ENCODE measurements at places on chromosomes 3 and 15.

DNA sequence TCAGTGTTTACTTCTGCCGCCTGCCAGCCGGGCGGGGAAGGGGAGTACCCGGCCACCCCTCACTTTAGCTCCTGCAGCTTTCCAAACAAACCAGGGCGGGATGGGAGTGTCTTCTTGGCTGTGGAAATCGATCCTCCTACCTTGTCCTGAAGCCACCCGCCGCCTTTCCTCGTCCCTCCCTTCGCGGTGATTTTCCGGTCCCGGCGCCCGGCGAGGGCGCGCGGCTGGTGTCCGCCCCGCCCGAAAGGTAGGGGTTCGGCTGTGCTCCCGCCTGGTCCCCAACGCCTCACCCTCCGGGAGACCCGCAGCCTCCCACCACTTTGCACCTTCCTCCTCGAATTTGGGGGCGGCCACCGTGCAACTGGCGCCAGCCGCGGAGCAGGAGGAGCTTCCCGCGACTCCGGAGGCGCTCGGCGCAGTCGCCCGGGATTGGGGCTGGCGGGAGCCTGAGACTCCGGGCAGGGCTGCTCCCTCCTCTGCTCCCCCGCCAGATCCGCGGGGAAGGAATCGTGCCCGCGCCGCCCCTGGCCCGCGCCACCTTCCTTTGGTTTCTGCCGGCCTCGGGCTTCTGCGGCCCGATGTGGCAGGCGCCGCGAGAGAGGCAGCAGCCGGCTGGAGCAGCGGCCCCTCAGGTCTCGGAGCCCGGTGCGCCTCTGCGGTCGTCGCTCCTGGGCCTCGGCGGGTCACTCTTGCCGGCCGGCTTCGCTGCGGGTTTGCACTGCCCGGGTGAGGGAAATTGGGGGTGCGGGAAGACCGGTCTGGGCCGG lies 30.7 kb upstream of the ST3GAL6 start:
- peak; percentile 12 for DNase-seq

GRCh38 chr3:174408310-174408709 lies 450.8 kb upstream of the NAALADL2 start:
- no peak for DNase-seq

GRCh38 chr3:113035387-113035982 lies 44.7 kb downstream of the GTPBP8 start:
- DNase-seq, result peak; percentile 17

- no peak for DNase-seq
Measured at GRCh38 chr3:76474632-76475031, 565.3 kb upstream of the ROBO2 start.

DNA sequence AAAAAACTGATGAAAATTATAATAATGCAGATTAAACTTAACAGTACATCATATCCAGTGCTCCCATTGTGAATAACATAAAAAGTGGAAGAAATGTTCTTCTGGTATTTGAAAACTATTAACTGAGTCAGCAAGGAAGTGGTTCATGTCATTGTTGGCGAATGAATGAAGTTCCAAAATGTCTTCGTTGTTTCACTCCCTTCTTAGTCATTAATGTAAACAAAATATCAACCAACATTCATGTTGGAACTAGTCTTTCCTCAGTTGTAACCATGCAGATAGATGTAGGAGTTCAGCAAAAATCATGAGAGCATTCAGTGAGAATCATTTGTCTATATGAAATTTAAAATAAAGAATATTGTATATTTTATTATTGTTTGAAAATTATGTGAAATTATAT lies 44.1 kb upstream of the ICE2 start:
- no peak for DNase-seq

Measured in activated CD4-positive, alpha-beta T cell treated with anti-CD3 and anti-CD28 coated beads, Interleukin-2, amount 50 U/mL, for 48 hours (primary cell).